ENCODE measurements at places on chromosomes 13 and 19. TPM values are rescaled to one million over a fixed set of nuclear protein-coding genes. Genes with fewer than 3 reads are reported as not detected.
A peak's percentile ranks its signal among the peaks of the same experiment; 100 is the strongest.

GRCh38 chr13:105334211-105334610 lies 1201.3 kb downstream of the EFNB2 start:
- DNase-seq, result no peak

DNA sequence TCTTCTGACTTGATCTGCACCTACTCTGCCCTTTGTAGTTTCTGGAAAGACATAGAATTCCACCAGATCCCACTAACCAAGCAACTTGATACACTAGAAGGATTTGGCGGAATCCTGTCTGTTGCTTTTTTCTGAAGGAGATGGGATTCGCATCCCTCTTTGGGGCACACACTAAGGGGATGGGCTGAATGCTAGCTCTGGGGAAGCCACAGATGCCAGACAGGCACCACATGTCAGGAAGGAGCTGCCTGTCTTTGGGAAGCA lies 52.1 kb downstream of the SERP2 start:
- no peak for DNase-seq

DNA sequence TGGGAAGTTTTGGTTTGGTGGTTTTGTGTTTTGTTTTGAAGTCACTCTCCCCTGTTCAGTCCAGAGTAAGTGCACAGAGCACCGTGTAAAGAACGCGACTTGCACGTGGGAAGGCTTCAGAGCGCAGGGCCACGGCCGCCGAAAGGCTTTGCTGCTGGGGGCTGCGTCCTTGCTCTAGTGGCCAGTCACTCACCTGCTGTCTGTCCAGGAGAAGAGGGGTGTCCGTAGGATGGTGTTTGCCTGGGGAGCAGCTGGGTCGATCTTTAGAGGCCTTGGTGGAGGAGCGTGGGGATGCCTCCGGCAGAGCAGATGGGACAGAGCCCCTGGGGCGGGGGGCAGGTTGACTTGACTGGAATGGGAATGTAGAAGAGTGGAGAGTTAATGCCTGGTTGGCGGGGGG lies 116.6 kb upstream of the MCF2L start:
- no peak for DNase-seq

GRCh38 chr19:58356766-58357480 lies 3.6 kb upstream of the A1BG start:
- DNase-seq, result peak; percentile 83

- no peak for DNase-seq
These were observed 5.1 kb upstream of the SIGLEC9 start for GRCh38 chr19:51119611-51120010.

DNA sequence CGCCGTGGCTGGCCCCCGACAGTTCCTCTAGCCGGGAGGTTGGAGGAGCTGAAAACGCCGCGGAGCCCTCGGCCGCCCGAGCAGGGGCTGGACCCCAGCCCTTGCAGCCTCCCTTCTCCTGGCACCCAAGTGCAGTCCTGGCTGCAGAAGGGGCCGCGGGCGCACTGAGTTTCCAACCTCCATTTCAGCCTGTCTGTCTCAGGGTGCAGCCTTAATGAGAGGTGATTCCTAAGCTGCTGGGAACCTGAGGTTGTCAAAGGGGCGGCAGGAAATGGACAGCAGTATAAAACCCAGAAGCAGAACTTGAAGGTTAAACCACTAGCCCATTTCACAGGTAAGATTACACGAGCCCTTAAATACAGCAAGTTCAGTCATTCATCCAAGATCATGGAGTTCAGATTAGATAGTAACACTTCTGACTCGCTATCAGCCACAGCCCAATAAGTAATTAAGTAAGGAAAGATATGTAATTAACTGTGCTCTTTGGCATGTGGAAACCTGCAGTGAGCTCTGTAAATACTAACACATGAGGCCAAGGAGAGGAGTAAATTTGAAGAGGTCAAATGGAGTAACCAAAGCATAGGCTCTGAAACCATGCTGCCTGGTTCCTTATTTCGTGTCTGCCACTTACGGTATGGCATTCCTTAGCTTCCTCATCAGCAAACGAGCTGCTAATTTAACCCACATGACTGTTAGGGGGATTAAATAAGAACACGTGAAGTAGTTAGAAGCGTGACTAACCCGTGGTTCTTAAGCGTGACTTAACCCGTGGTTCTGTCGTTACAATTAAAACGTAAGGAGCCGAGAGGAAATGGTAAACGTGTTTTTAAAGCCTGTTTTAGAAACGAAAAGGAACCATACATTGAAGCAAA lies 686 bp downstream of the SETDB2 start:
- DNase-seq, result no peak

DNA sequence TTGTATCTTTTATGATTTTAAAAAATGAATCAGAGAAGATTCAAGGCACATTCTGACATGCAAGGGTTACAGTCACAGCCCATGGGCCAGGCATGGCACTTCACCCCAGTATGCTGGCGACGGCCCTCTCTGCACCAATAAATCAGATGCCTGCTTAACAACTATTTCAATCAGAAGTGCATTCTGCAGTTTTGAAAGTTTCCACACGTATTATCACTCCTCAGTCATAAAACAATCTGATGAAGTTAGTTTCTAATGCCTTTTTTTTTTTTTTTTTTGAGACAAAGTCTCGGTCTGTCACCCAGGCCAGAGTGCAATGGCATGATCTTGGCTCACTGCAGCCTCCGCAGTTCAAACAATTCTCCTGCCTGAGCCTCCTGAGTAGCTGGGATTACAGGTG lies 28.3 kb upstream of the FFAR2 start:
- no peak for DNase-seq

- DNase-seq, result no peak
These were observed 1388.8 kb downstream of the UQCRFS1 start for GRCh38 chr19:27824108-27824507.

GRCh38 chr13:47146136-47146535 lies 249.3 kb upstream of the HTR2A start:
- no peak for DNase-seq

- no peak for DNase-seq
These were observed 62.9 kb downstream of the LMO7 start for GRCh38 chr13:75699062-75699461.

Gene SHANK1
- 0.40 TPM for total RNA-seq

Gene PABPC3
- total RNA-seq, result 0.17 TPM

Gene COMMD6
- total RNA-seq, result 73.1 TPM

Gene GSX1
- not detected for total RNA-seq

Gene EPN1
- 146 TPM for total RNA-seq

Gene CBY2
- total RNA-seq, result not detected

Gene IFNL3
- total RNA-seq, result not detected
